ENCODE measurements at places on chromosomes 2 and 18.
A peak's percentile ranks its signal among the peaks of the same experiment; 100 is the strongest.

DNA sequence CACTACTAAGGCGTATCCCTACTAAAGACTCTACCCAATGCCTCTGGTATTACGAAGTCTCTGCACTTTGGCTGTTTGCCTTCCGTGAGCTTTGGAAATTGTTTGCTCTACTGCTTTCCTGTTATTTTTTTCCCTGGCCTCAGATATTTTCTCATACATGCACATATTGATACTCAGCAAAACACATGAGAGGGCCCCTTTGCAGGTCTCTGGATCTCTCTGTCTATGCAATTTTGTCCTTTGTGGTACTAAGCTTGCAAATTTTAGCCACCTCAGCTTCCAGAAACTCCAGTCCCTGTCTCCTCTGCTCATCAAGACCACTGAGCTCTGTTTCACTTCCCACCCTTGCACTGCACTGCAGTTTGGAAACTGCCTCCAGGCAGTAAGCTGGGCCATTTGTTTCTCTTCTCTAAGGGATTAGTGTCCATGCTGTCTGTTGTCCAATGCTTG lies 46.6 kb downstream of the TAF1B start:
- no peak for DNase-seq

- DNase-seq = no peak
Observed at GRCh38 chr2:135186054-135186453, 134.0 kb downstream of the RAB3GAP1 start.

GRCh38 chr2:54767921-54768320 lies 44.5 kb downstream of the EML6 start:
- no peak for DNase-seq

GRCh38 chr2:57906152-57906732 lies 140.4 kb upstream of the VRK2 start:
- no peak for DNase-seq

DNA sequence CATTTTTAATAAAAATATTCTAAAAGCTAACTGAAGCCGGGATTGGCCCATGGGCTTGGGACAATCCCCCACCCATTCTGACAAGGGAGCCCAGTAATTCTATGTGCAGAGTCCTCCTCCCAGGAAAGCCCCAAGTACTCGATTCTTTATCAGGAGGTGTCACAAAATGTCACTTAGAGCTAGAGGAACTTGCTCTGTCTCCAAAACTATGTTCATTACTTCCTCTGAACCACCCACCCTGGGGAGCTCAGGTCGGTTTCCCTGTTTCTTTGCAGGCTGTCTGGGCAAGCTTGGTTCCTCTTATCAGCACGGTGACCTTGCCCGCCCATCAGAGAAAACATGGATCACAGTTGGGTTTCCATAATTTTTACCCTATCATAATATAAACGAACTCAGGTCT lies 430.6 kb upstream of the ID2 start:
- DNase-seq = no peak

- no peak for DNase-seq
Observed at GRCh38 chr2:189505492-189505891, 64.2 kb downstream of the WDR75 start.

- peak; percentile 38 for DNase-seq
Observed at GRCh38 chr18:9755615-9756014, 47.5 kb downstream of the RAB31 start.

DNA sequence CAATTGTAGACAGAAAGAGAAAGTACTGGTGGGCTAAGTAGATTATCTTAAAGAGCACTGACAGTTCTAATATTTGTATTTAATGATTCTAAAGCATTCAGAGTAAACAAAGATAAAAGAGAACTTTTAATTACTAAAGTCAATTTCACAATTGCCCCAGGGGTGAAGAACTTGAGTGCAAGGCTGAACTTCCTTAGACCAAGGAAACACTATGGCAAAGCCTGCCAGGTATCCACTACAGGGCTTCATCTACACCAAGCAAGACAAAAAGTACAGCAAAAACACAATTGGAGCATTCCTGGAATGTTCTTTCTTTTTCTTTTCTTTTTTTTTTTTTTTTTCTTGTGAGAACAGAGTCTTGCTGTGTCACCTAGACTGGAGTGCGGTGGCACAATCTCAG lies 46.9 kb upstream of the NDUFV2 start:
- no peak for DNase-seq

DNA sequence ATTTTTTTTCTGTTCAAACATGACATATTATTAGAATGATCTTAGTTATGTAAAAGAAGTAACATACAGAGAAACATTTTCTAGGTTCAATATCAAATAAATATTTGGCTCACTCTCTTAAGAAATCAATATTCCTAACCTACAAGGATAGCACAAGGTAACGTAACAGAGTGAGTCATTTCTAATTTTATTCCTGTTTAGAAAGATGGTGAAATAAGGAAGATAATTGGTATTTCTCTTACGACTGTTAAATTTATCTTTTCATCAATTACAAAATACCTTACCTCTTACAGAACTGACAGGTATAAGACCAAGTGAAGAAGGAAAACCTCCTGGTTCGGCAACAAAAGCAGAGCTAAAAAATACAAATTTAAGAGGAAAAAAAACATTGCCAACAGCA lies 45.1 kb downstream of the PRELID3A start:
- no peak for DNase-seq

- no peak for DNase-seq
Observed at GRCh38 chr2:149383340-149383739, 53.0 kb downstream of the LYPD6 start.

DNA sequence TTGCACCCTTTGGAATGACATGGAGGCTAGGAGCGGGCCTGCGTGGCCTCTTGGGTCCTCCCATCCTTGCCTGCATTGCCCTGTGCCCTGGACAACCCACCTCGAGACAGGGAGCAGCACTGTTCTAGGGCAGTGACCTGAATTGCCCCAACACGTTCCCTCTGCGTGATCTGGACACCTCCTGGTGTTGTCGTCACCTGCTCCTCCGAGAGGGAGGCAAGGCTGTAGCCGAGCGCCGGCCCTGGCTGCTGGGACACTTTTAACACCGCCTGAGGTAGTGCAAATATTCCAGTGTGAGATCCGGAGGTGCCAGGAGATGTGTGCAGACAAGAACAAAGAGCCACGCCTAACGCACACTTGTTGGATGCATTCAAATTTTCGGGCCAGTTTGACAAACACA lies 131.5 kb downstream of the SMAD7 start:
- no peak for DNase-seq

- no peak for DNase-seq
Observed at GRCh38 chr2:153497938-153498629, 19.5 kb upstream of the RPRM start.

DNA sequence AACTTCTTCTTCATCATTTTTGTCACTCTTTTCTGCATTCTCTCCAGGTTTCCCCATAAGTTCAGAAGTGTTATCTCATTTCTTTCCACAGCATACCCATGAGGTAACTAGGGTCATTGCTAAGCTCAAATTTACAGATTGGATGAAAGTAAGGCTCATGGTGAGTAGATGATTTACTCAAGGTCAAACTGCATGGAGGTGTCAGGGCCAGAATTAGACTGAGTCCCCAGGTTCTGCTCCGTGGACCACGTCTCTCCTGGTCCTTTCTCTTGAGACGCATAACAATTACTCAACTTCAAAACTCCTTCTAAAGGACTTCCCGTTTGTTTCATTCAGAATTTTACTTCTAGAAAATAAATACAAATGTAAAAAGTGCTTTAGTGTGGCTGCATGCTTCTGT lies 43.4 kb downstream of the SMIM21 start:
- DNase-seq = no peak

DNA sequence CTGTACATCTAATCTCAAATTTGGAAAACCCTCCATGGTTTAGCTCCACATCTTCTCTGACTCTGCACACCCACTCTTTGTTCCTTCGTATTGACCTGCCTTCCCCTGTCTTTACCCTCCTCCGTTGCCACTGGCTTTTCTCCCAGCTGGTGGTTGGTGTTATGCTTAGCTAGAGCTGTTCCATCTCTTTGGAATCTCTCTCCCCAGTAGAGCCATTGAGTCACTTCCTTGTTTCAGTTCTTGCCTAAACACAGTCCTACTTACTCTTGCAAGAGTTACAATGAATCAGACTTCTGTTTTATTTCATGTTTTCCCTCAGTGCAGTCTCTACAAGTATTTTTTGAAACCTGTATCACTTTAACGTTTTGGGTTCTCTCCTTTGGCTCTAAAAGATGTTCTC lies 263.9 kb downstream of the LTBP1 start:
- no peak for DNase-seq

- DNase-seq = no peak
Observed at GRCh38 chr2:72220170-72220569, 72.5 kb upstream of the CYP26B1 start.

GRCh38 chr2:177767768-177768167 lies 304.8 kb downstream of the PDE11A start:
- no peak for DNase-seq

DNA sequence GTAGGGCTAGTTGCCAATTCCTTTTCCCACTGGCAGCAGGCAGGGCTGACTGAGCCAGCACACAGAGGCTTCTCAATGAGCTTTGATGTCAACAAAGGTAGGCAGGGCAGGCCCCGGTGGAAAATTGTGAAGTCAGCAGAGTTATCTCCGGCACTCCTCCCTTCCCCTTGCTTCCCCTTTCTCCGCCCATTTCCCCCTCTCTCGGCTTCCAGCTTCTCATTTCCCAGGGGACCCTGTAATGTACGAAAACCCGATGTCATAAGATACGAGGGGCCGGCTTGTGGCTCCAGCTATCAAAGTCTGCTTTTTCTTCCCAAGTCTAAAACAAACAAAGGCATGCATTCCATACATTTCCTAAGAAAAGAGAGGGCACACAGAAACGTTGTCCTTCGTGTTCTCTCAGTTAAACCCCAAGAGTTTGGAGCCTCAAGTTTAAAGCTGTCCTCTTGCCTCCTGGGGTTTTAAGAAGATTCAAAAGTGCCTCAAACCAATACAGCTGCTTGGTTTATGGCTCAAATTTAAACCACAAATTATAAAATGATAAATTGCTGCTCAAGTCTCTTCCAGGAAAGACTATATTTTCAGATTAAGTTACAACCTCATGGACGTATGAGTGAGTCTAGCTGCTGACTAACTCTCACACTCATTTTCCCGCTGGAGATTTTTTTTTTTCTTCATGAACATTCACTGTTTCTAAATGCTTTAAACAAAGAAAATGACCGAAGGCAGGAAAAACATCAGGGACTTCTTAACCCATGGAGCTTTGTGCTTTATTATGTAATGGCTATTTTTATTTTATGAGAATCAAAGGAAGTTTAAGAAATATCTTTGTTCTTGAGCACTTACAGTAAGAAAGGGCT lies 27.2 kb upstream of the EML4 start:
- peak; percentile 40 for DNase-seq

DNA sequence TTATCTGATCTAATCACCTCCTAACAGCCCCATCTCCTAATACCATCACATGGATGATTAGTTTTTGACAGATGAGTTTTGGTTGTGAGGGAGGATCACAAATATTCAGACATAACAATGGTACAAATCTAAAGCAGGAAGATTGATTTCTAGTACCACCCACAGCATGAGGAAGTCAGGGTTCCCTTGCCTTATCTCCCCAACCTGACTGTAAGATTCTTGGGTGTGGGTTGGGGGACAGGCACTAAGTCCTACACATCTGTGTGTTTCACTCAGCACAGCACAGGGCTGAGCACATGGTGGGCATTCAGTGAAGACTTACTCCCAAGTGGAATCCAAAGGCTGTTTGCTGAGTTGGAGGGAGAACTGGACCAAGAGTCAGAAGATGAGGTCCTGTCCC lies 93.8 kb upstream of the CXCR4 start:
- DNase-seq = no peak

DNA sequence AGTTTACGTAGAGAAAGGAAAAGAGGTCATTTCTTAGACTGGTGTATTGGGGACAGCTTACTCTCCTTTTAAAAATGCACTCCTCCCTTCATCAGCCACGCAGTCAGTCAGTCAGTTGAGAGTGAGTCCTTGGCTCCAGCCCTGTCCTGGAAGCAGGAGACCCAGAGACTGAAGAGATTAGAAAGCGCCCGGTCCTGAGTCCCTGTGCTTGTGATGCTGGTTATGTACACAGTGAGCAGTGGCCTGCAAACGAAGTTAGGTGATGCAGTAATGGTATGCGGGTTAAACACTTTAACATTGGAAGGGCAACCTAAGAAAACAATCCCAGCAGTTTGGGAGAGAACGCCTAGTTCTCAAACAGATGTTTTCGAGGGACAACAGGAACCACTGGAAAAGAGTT lies 6.3 kb upstream of the ASB1 start:
- DNase-seq = no peak

DNA sequence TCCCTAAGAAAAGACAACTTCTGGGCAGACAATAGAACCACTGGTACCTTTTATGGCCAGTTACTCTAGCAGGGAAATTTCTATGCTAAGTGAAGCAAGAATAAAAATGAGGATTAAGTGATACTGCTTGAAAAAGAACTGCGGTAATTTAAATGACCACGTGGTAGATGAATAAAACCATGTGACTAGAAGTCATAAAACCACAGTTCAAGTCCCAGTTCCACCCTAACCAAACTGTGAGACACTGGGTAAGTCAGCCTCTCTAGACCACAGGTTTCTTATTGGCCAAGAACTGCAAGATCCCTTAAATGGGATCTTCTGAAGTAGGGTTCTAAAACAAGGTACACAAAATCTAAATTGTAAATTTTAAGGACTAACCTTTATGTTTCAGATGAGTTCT lies 12.7 kb downstream of the TMEM237 start:
- no peak for DNase-seq

GRCh38 chr2:227872676-227873075 lies 1.2 kb downstream of the DAW1 start:
- DNase-seq = no peak

GRCh38 chr2:26901326-26902183 lies 53.6 kb downstream of the DPYSL5 start:
- no peak for DNase-seq
